ENCODE measurements at places on chromosomes 7 and 10.

DNA sequence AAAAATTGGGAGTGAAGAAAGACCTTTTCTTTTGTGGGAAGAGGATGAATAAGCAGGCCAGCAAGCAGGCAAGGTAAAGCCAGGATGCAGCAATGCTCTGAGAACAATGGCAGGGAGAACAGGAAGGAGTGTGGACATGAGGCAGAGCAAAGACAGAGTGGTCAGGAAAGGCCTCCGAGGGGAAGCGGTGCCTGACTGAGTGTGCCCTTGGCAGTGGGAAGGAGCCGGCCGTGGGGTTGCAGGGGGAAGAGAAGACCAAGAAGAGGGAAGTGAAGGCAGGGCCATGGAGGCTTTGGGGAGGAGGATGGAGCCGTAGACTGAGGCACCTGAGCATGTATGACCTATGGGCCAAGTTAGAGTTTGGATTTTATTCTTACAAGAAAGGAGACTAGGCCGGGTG lies 21.9 kb upstream of the ZNF212 start:
- DNase-seq, result no peak

- no peak for DNase-seq
Observed at GRCh38 chr10:44064317-44064716, 320.6 kb downstream of the CXCL12 start.

GRCh38 chr10:78155722-78156121 lies 122.1 kb downstream of the RPS24 start:
- DNase-seq, result no peak

DNA sequence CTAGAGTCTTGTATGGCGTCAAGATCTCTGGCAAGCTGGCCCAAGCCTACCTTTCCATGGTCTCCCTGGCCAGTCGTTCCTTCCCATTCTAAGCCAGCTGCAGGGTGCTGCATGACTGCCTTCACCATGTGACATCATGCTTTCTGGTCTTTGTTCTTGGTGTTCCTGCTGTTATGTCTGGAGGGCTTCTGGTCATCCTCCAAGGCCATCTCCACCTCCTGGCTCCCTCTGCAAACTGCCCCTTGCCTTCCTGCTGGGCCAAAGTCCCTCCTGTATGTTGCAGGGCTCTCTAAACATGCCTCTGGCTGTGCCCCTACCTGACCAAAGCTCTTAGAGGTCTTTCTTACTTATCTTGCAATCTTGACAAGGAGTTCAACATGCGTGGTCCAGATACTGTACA lies 44.4 kb upstream of the SHH start:
- DNase-seq, result no peak

- peak; percentile 96 for DNase-seq
Observed at GRCh38 chr7:128455543-128456254, at the start of gene HILPDA. Gene HILPDA (plus strand): TSS chr7:128455878. CDS start chr7:128457269, 1,391 bp downstream.

DNA sequence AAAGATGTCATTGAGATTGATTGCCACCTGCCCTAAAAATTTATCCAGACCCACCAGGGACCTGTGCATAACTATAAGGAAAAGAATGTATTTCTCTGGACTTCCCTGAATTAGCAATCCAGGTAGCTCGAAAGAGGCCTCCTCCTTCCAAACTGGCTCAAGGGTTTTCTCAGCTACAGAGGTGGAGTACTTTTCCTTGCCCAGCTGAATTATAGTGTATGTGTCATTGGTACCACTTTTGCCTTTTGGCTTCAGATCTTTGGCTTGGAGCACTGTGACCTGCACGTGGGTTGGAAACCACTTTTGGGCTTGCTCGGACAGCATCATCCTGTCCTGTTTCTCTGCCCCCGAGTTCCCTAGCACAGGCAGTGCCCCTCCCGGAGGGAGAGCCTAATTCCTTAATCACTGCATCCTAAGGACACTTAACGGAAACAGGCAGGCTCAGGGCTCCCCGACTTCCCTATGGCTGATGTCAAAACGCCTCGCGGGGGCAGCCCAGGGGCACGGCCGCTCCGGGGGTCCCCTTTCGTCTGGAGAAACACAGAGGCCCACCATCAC lies 825 bp downstream of the RAB11FIP2 start:
- peak; percentile 38 for DNase-seq

- DNase-seq, result no peak
Observed at GRCh38 chr10:47368431-47369180, 15.5 kb downstream of the ZNF488 start.

GRCh38 chr7:5827755-5828154 lies 46.3 kb upstream of the RNF216 start:
- DNase-seq, result peak; percentile 69

DNA sequence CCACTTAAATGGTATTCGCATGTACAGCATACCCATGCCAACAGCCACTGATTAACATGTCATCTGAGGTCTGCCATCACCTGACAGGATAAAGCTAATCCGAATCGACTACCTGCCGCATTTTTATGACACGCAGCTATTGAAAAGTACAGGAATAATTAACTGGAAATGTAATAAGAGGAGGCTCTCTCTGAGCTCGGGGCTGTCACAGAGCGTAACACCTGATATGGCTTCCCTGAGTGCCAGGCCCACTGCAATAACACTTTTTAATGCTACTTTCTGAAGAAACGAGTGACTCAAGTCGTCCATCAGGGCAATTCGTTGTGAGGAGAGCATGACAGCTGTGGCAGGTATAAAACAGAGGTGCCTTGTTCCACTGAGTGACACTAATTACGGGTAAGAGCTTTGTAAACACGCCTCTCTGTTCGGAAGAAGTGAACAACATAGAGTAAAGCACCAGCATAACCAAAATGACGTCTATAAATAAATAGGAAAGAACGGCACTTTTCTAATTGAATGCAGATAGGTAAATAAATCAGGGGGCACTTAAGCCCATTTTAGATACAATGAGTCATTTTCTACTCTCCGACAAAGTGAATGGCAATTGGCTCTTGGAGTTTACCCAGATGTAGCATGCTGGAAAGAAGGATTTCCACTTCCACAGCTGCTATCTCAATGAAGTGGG lies 56.5 kb upstream of the CREB5 start:
- no peak for DNase-seq

GRCh38 chr7:29488203-29488970 lies 75.2 kb upstream of the PRR15 start:
- DNase-seq, result no peak

DNA sequence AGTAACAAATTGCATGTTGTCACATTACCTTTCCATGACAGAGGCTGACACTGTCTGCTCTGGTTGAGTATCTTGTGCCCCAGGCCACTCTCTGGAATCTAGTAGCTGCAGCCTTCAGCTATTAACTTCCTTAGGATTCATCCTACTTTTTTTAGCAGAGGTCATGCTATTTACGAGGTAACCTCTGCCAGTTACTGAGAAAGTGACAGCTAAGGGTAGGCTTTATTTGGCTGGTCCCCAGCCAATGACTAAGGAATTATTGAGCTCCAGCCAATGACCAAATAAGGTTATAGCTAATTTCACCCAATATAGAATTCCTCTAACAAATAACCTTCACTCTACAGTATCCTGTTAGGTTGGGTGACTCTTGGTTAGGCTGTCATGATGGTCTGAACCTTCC lies 1361.7 kb downstream of the XPNPEP1 start:
- DNase-seq, result no peak

GRCh38 chr10:310976-311639 lies 175.9 kb downstream of the ZMYND11 start:
- DNase-seq, result no peak

- DNase-seq, result no peak
Observed at GRCh38 chr7:91407942-91408341, 143.7 kb downstream of the FZD1 start.

DNA sequence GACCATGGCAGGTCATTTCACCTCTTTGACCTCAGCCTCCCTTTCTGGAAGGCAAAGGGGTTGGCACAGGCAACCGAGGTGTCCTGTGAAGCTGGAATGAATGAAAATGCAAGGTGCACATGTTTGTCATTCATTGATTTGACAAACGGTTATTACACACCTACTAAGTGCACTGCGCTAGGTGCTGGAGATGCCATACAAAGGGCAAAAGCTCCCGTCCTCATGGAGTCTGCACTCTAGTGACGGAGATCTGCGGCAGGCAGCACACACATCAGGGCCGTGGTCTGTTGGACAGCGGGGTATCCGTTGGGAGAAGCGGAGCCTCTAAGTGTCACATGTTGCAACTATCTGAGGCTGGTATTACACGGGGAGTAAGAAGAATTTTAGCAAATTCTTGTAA lies 44.2 kb downstream of the PRF1 start:
- no peak for DNase-seq

- no peak for DNase-seq
Observed at GRCh38 chr10:80289451-80290287, at the start of gene MAT1A. Gene MAT1A (minus strand): TSS chr10:80289658. CDS start chr10:80289423, 235 bp downstream.

GRCh38 chr10:71916827-71917226 lies 47.4 kb upstream of the CHST3 start:
- DNase-seq, result no peak

DNA sequence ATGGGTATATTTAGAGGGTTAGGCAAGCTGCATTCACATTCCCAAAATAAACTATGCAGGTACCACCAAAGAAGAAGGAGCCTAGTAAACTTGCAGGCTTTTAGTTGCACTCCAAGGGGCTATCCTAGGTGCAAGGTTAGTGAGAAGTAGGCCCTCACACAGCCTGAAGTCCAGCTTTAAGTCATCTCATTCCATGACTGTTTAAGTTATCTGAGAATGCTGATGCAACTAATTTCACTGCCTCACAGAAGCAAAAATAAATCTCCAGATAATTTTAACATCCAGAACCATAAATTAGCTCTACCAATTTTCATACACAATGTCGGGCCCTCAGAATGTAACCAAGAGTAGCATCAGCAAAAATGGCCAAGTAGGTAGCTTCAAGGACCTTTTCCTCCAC lies 34.3 kb upstream of the HHEX start:
- no peak for DNase-seq

- no peak for DNase-seq
Observed at GRCh38 chr7:302054-302992, 12.4 kb downstream of the FOXL3 start.

DNA sequence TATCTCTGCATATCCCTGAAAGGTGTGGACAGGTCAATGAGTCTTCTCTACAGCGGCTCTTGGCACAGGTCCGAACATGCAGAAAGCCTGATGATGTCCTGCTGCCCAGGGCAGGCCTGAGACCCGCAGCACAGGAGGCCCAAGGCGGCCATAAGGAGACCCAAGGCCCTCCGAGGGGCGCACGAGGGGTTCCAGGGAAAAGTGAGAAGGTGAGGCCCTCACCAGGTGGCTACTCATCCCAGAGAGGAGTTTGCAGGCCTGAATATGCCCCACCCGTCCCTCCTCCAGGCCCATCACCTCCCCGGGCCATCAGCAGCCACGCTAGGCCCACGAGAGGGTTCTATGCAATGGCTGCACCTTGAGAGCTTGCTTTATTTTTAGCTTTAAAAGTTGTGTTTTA lies 173.4 kb upstream of the RHEB start:
- DNase-seq, result no peak

GRCh38 chr7:75654855-75655254 lies 83.9 kb downstream of the HIP1 start:
- DNase-seq, result no peak
